ENCODE measurements at places on chromosomes 13 and 19. TPM values are rescaled to one million over a fixed set of nuclear protein-coding genes. Genes with fewer than 3 reads are reported as not detected.

Gene MYADM
- polyA plus RNA-seq: 33.9 TPM

Gene EDDM13
- polyA plus RNA-seq: not detected

Gene ZNF98
- not detected for polyA plus RNA-seq

Gene B3GNT3
- 0.20 TPM for polyA plus RNA-seq

Gene MYO9B
- polyA plus RNA-seq: 8.0 TPM

Gene F10
- polyA plus RNA-seq: not detected

Gene NANOS3
- polyA plus RNA-seq: not detected

Gene MYBPC2
- polyA plus RNA-seq: not detected

Gene PDS5B
- polyA plus RNA-seq: 38.1 TPM

Gene URAD
- polyA plus RNA-seq: not detected

Gene SLC44A2
- 218 TPM for polyA plus RNA-seq

Gene KEAP1
- 15.1 TPM for polyA plus RNA-seq

Gene SLC1A6
- not detected for polyA plus RNA-seq

Gene BLOC1S3
- polyA plus RNA-seq: 14.4 TPM

Gene FUT3
- polyA plus RNA-seq: not detected

Gene GFY
- not detected for polyA plus RNA-seq

Measured in naive thymus-derived CD8-positive, alpha-beta T cell (primary cell).